ENCODE measurements at places on chromosomes 3 and 15.

DNA sequence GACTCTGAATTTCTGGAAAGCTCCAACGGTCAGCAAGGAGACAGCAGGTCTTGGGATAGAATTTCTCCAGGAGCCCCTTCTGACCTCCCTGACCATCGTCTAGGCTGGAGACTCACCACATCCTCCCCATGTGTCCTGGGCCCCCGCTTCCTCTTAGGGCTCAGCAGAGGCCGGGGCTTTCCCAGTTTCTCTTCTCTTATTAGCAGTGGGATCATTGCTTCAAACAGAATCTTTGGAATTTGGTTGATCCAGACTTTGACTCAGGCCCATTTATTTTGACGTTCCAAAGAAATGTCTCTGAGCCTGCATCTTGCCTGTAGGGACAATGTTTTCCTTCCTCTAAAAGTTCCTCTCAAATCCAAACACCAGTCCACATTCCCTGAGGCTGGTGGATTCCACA lies 38.4 kb upstream of the SLC6A6 start:
- no peak for DNase-seq

DNA sequence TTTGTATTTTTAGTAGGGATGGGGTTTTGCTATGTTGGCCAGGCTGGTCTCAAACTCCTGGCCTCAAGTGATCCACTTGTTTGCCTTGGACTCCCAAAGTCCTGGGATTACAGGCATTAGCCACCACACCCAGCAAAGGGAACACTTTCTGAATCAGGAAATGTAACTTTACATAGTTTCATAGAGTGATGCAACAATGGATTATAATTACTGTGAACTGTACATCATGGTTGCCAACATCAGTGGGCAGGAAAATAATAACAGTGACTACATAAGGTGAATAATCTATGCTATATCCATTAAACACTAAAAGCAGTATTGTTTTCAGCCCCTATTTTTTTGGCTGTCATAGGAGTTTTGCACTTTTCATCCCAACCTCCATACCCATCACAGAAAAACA lies 5.0 kb upstream of the KPNA1 start:
- no peak for DNase-seq

GRCh38 chr3:35633332-35634124 lies 5.8 kb upstream of the ARPP21 start:
- no peak for DNase-seq

DNA sequence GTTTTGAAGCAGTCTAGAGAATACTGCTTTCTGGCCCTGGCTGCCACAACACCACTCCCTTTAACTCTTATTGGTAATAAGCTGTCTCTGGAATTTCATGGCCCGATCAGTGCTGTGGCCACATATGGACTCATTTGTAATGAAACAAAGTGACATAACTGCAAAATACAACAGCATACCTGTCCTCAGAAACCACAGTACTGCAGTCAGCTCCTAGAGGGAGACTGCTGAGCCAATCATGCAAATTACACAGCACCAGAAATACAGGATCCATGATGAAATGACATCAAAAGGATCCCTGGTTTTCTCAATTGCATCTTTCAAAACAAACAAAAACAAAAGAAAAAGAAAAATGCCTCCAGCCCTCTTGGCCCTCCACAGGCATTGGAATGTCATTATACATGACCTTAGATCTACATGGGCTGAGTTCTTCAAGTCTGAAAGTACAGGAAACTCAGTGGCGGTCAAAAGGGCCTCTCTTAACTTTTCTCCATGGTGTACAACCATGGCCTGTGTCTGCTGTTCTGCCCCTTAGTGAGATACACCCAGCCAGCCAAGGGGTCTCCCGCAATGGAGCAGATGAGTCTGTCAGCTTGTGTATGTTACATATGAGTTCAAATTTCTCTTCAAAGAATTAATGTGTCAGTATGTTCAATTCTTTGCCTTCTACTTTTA lies 24.9 kb upstream of the KBTBD12 start:
- no peak for DNase-seq

DNA sequence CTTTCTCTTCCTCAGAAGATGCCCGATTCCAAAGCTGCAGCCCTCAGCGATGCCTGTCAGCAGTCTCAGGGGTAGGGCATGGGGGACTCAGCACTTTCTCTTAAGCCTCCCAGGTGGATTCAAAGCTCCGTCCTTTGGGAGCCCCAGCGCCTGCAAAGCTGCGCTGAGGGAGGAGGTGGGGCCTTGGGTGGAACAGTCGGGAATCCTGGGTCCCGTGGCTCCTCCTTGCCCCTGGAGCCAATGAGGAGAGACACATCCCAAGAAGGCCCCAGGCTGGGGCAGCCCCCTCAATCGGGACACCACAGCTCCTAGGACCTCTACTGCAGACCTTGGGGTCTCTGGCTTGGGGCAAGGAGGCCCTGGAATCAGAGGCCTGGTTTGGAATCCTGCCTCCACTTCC lies 227.5 kb upstream of the IGF1R start:
- DNase-seq = no peak

DNA sequence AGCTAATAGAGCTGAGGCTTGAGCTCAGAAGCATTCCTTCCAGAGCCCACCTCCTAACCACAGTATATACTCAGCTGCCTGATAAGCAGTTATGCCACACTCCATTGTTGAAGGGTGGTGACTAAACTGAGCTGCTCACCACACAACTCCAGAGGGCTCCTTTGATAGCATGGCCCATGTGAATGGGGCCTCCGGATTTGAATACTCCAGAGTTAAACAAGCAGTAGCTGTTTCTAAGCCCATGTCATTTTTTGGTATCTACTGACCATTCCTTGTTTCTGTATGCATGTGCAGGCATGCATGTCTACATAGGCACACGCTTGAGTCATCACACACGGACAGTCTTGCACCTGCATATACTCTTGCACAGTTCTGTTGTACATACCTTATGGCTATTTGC lies 28.9 kb downstream of the IGSF10 start:
- no peak for DNase-seq

DNA sequence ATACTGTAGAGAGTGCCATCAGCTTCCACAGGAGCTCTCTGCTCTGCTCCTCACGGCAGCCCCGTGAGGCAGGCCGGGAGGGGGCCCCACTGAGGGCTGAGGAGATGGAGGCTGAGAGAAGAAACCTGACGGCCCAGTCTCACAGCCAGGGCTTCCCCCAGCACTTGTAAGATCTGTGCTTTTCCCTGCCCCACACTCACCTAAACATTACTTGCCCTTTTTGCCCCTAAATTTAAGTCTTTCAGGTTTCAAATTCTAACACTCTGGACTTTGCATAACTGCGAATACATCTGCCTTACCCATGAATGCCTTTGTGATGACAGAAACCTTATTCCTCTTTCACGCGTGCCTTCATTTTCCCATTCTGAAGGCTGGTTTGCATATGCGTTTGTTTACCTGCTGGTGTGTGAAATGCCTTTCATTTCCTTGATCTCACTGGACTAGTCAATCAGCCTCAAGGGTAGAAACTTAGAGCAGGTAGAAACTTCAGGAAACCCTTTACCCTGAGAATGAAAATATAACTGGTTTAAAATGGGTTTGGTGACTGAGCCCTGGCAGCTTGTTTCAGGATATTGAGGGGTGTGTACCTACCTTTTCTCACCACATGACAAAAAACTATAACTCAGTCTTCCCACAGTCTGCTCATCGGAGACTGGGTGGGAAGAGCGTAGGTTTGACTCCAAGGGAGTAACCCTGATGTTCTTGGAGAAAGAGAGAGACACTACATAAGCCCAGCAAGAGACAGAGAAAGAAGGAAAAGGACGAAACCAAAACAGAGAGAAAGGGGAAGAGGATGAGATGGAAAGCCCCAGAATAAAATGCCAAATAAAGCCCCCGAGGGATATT lies 20.1 kb downstream of the SLC12A8 start:
- DNase-seq = no peak

- DNase-seq = no peak
Measured at GRCh38 chr3:155153242-155154186, 73.4 kb downstream of the MME start.

DNA sequence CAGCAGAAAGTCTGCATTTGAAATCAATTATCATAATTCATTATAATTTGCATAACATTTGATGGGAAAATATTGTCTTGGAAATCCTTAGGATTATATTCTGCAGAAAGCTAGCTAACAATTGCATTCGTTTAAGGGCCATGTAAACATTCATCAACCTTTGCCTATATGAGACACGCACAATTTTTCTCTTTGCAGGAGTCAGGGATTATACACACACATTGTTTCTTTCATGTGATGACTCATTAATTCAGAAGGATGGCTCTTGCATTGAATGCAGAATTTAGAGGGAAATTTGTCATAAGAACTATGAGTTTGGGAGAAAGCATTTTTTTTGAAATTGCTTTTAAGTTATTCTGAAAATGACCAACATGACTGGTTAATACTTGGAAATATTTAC lies 844.7 kb downstream of the DIPK2A start:
- DNase-seq = no peak

DNA sequence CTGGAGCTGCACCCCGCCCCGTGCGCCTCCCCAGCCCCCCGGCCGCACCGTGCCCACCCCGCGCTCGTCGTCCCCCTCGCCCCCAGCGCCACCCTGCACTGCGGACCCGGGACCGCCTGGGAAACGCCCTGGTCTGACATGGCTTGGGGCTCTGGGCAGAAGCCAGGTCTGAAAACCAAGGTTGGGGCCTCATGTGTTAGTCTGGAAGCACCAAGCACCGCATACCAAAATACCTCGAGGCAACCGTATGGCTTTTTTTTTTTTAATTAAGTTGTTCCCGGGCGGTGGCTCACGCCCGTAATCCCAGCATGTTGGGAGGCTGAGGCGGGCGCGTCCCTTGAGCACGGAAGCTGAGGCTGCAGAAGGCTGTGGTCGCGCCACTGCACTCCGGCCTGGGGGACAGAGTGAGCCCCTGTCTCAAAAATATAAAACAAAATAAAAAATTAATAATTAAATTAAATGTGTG lies 91.5 kb upstream of the CHD2 start:
- no peak for DNase-seq

DNA sequence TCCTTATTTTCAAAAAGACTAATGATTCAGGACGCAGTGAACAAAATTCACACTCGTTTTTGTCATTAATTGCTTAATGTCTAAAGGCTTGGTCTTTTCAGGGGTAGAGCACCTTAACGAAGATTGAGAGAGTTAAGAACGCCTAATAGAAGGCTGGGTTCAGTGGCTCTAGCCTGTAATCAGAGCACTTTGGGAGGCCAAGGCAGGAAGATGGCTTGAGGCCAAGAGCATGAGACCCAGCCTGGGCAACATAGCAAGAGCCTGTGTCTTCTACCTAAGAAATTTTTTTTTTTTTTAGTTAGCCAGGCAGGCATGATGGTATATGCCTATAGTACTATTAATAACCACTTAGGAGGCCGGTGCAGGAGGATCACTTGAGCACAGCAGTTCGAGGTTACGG lies 7.5 kb downstream of the PIK3CB start:
- DNase-seq = no peak

DNA sequence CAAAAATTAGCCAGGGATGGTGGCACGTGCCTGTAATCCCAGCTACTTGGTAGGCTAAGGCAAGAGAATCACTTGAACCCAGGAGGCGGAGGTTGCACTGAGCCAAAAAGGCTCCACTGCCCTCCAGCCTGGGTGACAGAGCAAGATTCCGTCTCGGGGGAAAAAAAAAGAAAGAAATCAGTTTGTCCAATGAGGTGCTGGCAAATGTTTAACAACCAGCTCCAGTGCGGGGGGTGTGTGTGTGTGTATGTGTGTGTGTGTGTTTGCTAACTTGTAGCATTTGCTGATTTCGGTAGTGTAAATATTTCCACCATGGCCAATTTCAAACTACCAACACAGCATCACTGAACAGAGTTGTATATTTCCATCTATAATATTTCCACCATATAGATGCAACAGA lies 23.8 kb upstream of the IDH2 start:
- no peak for DNase-seq

GRCh38 chr3:196016485-196016884 lies 65.4 kb downstream of the TFRC start:
- no peak for DNase-seq

DNA sequence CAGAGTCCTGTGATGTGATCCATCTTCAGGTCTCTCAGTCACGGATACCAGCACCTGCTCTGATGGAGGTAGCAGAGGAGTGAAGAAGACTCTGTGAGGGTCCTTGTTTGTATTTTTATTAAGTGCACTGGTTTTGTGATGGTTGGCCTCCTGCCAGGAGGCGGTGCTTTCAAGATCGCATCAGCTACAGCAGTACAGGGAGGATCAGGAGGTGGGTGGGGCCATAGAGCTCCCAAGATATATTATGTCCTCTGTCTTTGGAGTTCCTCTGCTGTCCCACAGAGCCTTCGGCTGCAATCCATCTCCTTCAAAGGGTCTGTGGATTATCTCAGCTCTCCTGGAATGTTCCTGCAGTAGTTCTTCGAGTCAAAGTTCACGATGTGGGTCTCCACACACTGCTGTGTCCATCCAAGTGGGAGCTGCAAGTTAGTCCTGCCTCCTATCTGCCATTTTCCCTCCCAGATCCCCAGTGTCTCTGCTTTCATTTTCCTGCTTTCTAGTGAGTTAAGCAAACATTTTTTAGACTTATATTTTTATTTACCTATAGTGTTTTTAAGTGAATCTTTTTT lies 54.7 kb downstream of the TM2D3 start:
- no peak for DNase-seq

DNA sequence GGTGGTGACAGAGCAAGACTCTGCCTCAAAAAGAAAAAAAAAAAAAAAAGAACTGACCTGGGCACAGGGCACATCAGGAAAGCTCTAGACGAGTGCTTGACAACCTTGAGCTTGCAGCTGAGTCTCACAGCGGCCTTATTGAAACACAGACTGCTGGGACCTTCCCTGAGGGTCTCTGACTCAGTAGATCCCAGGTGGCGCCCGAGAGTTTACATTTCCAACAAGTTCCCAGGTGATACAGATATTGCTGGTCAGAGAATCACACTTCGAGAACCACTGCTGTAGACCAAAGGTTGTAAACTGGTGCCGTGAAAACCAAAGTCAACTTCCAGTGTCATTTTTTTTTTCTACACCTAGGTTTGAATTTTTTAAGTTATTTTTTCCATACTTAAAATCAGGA lies 573.2 kb upstream of the MDFIC2 start:
- DNase-seq = no peak

DNA sequence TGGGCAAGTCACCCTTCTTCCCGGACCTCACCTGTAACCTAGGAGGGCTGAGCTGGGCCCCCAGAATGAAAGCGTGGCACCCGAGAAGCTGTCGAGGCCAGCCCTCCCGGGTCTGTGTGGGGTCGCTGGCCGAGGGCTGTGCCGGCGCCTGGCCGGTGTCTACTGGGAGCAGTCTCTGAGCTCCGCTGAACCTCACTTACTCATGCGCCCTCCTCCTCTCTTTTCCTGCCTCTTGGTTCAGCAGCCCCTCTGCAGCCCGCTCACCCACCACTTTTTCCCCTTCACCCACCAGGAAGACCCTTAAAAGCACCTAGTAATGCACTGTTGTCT lies 419 bp downstream of the HYKK start:
- no peak for DNase-seq

- no peak for DNase-seq
Measured at GRCh38 chr3:37462452-37462851, 288.1 kb upstream of the LRRFIP2 start.

- no peak for DNase-seq
Measured at GRCh38 chr15:38320181-38320580, 67.5 kb downstream of the SPRED1 start.

GRCh38 chr3:196739671-196740480 lies at the start of gene PAK2:
Gene PAK2 (plus strand): TSS chr3:196739857. CDS start chr3:196782647, 42,790 bp downstream.
- DNase-seq = peak; percentile 89

GRCh38 chr3:42680271-42680670 lies 5.1 kb upstream of the KLHL40 start:
- DNase-seq = no peak

GRCh38 chr3:160005004-160005403 lies 16.4 kb downstream of the IL12A start:
- DNase-seq = no peak
